Mammary microvascular endothelial cell (primary cell): ENCODE measurements at places on chromosomes 12 and 14. TPM values are rescaled to one million over a fixed set of nuclear protein-coding genes. Genes with fewer than 3 reads are reported as not detected.

RNASE2 gene
- not detected in 2 replicates for total RNA-seq

OTX2 gene
- total RNA-seq = not detected in 2 replicates

KRT75 gene
- total RNA-seq = not detected in 2 replicates

CLEC2D gene
- total RNA-seq = 0.13 and 1.4 TPM in 2 replicates

DHRS2 gene
- 0.13 and 0.20 TPM in 2 replicates for total RNA-seq

PIWIL1 gene
- not detected in 2 replicates for total RNA-seq

COX8C gene
- total RNA-seq = not detected in 2 replicates

LGR5 gene
- not detected in 2 replicates for total RNA-seq

CLEC12A gene
- total RNA-seq = not detected in 2 replicates

TNFAIP2 gene
- 30.5 and 38.6 TPM in 2 replicates for total RNA-seq

VRTN gene
- not detected in 2 replicates for total RNA-seq

B3GNT4 gene
- total RNA-seq = not detected in 2 replicates

PRB3 gene
- not detected in 2 replicates for total RNA-seq

AMN gene
- not detected in 2 replicates for total RNA-seq

FRS2 gene
- total RNA-seq = 9.9 and 13.9 TPM in 2 replicates

KERA gene
- not detected in 2 replicates for total RNA-seq

GPR84 gene
- not detected in 2 replicates for total RNA-seq

FBLN5 gene
- total RNA-seq = 0.15 and 1.6 TPM in 2 replicates

RPGRIP1 gene
- total RNA-seq = 0.05 TPM in 1 of 2 replicates, not detected in the other

KLHL33 gene
- 0.34 TPM in 1 of 2 replicates, not detected in the other for total RNA-seq

RNF212B gene
- total RNA-seq = not detected in 2 replicates

GPR132 gene
- 0.10 and 0.13 TPM in 2 replicates for total RNA-seq

FOXN4 gene
- total RNA-seq = not detected in 2 replicates

AMHR2 gene
- total RNA-seq = not detected in 2 replicates

ASIC1 gene
- total RNA-seq = 0.25 and 1.9 TPM in 2 replicates

OR4N2 gene
- not detected in 2 replicates for total RNA-seq

FAM186B gene
- total RNA-seq = not detected in 2 replicates

PTGER2 gene
- total RNA-seq = not detected in 2 replicates

TMCC3 gene
- 16.0 and 18.1 TPM in 2 replicates for total RNA-seq

ANKRD33 gene
- 1.0 TPM in 1 of 2 replicates, not detected in the other for total RNA-seq

DBX2 gene
- not detected in 2 replicates for total RNA-seq

ERBB3 gene
- total RNA-seq = not detected in 2 replicates

FOXG1 gene
- under 0.01 TPM in 1 of 2 replicates, not detected in the other for total RNA-seq

TBX3 gene
- total RNA-seq = 25.9 and 32.1 TPM in 2 replicates

CLEC4D gene
- total RNA-seq = not detected in 2 replicates

PRKCH gene
- 104 and 107 TPM in 2 replicates for total RNA-seq

RDH12 gene
- total RNA-seq = not detected in 2 replicates

ANP32D gene
- total RNA-seq = not detected in 2 replicates

P3H3 gene
- total RNA-seq = 7.5 and 8.8 TPM in 2 replicates

TAS2R20 gene
- 0.10 and 0.13 TPM in 2 replicates for total RNA-seq

SLC17A8 gene
- not detected in 2 replicates for total RNA-seq

PPP4R4 gene
- not detected in 2 replicates for total RNA-seq

KLHDC1 gene
- total RNA-seq = 0.84 and 1.00 TPM in 2 replicates

PROX2 gene
- not detected in 2 replicates for total RNA-seq

AREL1 gene
- total RNA-seq = 16.8 and 24.5 TPM in 2 replicates

LRRC43 gene
- total RNA-seq = 0.93 and 2.6 TPM in 2 replicates

TAS2R19 gene
- 0.39 and 0.53 TPM in 2 replicates for total RNA-seq

DENND5B gene
- total RNA-seq = 7.6 and 11.3 TPM in 2 replicates

KLC1 gene
- 236 and 252 TPM in 2 replicates for total RNA-seq

NTN4 gene
- 228 and 229 TPM in 2 replicates for total RNA-seq

ESR2 gene
- total RNA-seq = 0.27 and 0.69 TPM in 2 replicates

RNF31 gene
- 41.4 and 59.8 TPM in 2 replicates for total RNA-seq

EDDM3A gene
- not detected in 2 replicates for total RNA-seq
